ENCODE measurements at places on chromosomes 13 and 19.
A peak's percentile ranks its signal among the peaks of the same experiment; 100 is the strongest.

- no peak for DNase-seq
Measured at GRCh38 chr19:10862561-10863106, 8.7 kb upstream of the CARM1 start.

- no peak for DNase-seq
Measured at GRCh38 chr19:11041966-11042627, 47.2 kb upstream of the LDLR start.

GRCh38 chr13:105165449-105166125 lies 1369.9 kb downstream of the EFNB2 start:
- no peak for DNase-seq

DNA sequence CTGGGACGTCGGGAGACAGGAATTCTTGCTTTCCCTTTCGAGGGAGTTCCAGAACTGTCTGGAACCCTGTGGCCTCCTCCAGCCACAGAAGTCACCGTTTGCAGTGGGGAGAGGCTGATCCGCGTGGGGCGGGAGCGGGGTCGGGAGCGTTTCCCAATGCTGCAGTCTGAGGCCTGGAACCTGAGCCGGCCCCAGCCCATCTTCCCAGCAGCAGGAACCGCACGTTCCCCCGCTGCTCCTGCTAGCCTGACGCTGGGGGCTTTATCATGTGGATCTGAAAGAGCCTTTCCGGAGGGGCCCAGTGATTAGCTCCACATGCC lies 13.4 kb downstream of the DPP9 start:
- DNase-seq, result no peak

DNA sequence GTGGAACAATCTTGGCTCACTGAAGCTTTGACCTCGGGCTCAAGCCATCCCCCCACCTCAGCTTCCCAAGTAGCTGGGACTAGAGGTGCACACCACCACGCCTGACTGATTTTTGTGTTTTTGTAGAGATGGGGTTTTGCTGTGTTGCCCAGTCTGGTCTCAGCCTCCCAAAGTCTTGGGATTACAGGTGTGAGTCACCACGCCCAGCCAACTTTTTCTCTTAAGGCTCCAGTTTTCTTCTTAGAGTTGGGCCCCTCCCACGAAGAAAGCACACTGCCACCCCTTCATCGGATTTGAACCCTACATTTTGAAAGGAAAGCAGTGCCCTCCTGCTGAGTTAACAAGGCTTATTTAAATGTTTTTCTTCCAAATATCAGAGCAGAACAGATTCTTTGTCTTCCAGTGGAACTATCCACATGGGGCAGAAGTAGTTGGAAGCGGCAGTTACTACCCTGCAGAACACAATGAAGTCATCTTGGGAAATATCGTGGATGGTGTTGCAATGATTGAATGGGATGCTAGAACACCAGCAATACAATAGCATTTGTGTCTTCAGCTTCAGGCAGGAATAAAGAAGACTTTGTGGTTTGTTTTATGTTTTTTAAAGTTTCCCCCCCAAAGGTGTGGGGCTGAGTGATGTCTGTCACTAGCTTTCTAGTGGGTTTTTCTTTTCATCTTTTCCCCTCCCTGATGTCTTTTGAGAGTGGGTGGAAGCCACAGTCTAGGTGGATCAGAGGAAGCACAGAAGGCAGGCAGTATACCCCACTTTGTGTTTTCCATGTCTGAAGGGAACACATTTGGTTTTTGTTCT lies 8.9 kb downstream of the ACTN4 start:
- DNase-seq, result no peak

DNA sequence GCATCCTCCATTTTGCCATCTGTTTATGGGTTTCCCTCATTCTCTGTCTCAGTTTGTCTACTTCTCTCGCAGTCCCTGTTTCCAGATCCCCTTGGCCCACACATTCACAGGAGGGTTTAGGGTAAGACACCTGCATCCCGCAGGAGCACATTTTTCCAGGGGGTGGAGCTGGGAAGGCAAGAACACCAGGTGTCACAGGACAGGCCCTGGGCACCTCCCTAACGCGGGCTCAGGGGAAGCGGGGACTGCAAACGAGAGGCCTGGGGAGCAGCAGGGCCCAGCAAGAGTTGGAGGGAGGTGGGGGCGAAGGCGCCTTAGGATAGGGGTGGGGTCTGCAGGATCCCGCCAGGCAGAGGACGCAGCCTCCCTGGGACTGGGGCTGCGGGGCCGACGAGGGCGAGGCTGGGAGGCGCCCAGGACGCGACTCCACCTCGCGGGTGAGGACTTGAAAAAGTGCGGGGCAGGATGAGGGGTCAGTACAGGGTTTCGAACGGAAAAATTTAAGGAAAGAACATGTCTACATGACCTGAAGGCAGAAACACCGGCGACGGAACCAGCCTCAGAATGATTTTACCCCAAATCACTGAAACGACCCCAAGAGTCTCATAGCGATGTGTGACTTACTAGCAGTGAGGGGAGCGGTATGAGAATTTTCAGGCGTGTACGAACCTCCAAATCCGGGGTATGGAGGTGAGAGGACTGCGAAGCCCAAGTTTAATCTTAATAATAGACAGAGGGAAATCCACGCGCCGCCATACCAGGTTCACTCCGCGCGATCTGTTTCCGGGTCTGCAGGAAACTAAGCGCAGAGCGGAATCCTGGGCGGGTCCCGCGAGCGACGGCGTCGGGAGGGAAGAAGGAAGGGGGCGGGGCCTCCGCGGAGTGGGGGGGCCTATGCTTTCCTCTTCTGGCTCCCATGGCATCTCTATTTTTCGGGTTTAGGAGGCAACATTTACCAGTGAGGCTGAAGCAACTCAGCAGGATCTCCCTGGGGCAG lies 7.1 kb upstream of the ERVV-2 start:
- peak; percentile 18 for DNase-seq

- DNase-seq, result peak; percentile 56
Measured at GRCh38 chr13:21675095-21675991, 4.5 kb downstream of the FGF9 start.

- DNase-seq, result no peak
Measured at GRCh38 chr19:17512574-17512939, 1.1 kb downstream of the PGLS start.

GRCh38 chr19:49335784-49336481 lies 727 bp downstream of the CD37 start:
- no peak for DNase-seq

DNA sequence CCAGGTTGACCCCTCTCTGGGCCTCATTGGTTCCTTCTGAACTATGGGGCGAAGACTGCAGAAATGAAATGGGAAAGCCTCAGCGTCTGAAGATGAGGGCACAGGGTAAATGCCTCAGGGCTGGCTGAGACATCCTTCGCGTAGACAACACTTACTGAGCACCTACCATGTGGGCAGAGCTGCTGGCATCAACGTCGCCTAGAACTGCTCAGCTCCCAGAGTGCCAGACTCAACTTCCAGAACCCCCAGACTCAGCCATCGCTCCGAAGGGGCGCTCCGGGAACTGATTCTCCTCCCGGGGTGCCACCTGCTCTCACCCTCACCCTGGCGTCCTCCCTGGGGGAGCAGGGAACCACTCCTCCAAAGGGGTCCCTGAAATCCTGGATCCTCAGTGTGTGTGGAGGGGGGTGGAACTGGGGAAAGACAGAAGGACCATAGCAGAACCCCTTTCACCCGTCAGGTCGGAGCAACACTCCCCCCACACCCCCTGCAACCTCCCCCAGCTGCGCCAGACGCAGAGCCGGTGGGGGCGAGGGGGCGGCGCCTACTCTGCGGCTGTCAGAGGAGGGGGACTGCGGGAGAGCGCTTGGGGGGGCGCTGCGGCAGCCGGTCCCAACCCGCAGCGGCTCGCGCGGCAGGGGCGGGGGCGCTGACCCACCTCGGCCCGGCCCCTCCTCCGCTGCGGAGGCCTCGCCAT lies 8.2 kb upstream of the NFIC start:
- peak; percentile 39 for DNase-seq

DNA sequence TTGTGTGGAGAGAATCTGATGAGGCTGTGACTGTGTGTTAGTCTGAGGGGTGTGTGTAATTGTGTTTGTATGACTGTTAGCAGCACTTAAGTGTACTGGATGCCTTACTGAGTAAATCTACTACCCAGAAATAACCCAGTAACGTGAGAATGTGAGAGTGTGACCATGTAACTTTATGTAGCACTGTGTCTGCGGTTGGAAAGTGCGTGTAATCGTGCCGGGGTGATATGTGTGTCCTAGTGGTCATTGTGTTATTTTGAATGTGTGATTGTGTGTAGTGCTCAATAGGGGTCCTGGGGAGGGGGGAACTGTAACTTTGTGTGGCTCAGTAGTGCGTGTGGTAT lies 550 bp downstream of the ZNF383 start:
- no peak for DNase-seq

DNA sequence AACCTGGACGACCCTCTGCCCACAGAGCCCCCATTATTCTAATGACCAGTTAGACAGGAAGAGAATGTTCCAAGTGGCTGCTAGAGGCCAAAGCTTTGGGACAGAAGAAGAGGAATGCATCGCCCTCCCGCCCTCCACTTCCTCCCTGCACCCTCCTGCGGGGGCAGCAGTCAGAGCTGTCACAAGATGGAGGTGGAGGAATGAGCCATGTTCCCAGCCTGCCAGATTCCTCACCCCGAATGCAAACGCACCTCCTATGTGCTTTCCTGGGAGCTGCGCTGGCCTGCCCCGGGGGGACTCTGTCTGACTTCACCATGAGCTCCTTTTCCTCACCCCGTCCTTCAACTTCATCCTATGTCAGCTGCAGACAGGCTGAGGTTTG lies 1.7 kb downstream of the YJEFN3 start:
- DNase-seq, result no peak

- no peak for DNase-seq
Measured at GRCh38 chr13:41502673-41503072, 45.3 kb downstream of the RGCC start.

GRCh38 chr19:43984687-43985000 lies 656 bp downstream of the ZNF155 start:
- no peak for DNase-seq

DNA sequence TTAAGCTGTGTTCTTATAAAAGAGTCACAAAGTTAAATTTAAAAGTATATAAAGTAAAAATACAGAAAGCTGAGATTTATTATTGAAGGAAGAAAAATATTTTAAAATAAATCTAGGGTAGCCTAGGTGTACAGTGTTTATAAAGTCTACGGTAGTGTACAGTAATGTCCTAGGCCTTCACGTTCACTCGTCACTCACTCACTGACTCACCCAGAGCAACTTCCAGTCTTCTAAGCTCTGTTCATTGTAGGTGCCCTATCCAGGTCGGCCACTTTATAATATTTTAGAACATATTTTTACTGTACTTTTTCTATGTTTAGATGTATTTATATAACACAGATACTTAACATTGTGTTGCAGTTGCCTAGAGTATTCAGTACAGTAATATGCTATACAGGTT lies 47.4 kb downstream of the NDFIP2 start:
- no peak for DNase-seq

- DNase-seq, result peak; percentile 60
Measured at GRCh38 chr19:34120846-34121639, 51.3 kb upstream of the LSM14A start.

DNA sequence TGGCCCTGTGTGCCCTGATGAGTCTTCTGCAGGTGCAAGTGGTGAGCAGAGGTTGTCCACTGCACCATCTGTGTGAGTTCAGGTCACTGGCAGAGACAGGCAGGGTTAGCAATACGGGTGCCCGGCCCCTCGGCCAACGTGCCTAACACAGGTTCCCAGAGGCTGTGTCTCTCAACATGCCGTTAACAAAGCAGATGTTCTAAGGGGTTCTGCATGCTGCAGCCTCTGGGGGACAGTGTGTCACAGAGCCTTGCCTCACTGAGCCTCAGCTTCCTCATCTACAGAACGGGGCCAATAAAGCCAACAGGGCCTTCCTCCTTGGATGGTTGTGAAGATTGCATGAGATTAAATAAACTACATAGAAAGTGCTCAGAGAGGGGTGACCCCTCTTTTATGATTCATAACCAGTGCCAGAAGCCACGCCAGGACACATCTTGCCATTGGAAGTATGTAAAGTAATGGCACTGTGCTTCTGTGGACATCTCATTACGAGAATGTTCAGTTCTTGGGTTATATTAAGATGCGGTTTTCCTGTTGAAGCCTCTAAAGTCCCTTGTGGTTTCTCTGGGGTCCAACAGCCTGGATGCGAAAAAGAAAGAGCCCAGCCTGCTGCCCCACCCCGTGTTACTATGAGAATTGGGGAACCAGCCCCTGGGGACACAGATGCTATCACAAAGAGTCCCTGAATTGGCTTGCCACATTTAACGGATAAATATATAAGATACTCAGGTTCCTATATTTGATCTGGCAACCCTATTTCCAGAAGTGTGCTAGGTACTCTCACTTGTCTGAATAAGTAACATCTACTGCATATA lies 11.2 kb upstream of the ARHGEF18 start:
- no peak for DNase-seq

DNA sequence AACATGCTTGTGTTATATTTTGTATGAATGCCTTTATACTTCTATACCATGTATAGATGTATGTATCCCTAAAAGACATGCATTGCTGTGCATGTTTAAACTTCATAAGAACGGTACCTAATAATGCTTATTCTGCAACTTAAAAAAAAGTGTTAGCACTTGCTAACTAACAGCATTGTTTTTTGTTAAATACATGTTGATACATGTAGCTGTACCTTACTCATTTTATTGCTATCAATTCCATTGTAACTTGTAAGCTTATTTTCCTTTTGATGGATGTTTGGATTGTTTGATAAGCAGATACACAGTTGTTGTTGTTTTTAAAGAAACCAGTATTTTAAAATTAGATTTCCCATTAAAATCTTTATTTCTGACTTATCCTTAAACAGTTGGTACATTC lies 53.8 kb downstream of the CDK8 start:
- no peak for DNase-seq

- no peak for DNase-seq
Measured at GRCh38 chr19:13078381-13078780, 24.3 kb downstream of the LYL1 start.

- DNase-seq, result no peak
Measured at GRCh38 chr13:99896369-99897075, 75.0 kb downstream of the ZIC5 start.

GRCh38 chr13:85287528-85287927 lies 511.7 kb downstream of the SLITRK6 start:
- no peak for DNase-seq

- no peak for DNase-seq
Measured at GRCh38 chr19:29783627-29784190, 28.1 kb upstream of the CCNE1 start.

GRCh38 chr13:73138276-73138637 lies 79.5 kb downstream of the KLF5 start:
- DNase-seq, result no peak

DNA sequence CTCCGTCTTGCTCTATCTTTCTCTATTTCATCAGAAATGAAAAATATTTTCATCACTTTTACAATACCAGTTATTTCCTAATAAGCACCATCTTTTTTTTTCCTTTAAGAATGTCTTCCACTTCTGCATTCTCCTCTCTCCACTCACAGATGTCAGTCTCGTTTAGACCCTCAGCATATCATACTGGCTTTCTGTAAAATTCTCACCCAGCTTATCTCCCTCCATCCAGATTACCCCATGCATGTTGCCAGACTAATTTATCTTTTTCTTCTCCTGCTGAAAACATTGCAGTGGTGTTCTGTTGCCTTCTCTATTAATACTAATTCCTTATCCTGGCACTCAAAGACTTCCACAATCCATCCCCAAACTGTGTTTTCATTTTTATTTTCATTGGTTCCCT lies 513.8 kb upstream of the KLF12 start:
- no peak for DNase-seq

GRCh38 chr19:12244370-12244769 lies 50.3 kb downstream of the ZNF44 start:
- peak; percentile 7 for DNase-seq

- DNase-seq, result no peak
Measured at GRCh38 chr13:102598061-102598460, 1.3 kb downstream of the TPP2 start.

GRCh38 chr19:58336216-58336615 lies 9.4 kb downstream of the ZSCAN22 start:
- DNase-seq, result no peak

All from neural progenitor cell (in vitro differentiated cells).